ENCODE measurements at places on chromosomes 5 and 9.
A peak's percentile ranks its signal among the peaks of the same experiment; 100 is the strongest.

GRCh38 chr5:77391240-77391765 lies 100.8 kb downstream of the WDR41 start:
- DNase-seq, result no peak

GRCh38 chr5:180119903-180120236 lies 48.3 kb upstream of the RNF130 start:
- no peak for DNase-seq

- DNase-seq, result no peak
Measured at GRCh38 chr9:14079440-14079839, 234.5 kb downstream of the NFIB start.

DNA sequence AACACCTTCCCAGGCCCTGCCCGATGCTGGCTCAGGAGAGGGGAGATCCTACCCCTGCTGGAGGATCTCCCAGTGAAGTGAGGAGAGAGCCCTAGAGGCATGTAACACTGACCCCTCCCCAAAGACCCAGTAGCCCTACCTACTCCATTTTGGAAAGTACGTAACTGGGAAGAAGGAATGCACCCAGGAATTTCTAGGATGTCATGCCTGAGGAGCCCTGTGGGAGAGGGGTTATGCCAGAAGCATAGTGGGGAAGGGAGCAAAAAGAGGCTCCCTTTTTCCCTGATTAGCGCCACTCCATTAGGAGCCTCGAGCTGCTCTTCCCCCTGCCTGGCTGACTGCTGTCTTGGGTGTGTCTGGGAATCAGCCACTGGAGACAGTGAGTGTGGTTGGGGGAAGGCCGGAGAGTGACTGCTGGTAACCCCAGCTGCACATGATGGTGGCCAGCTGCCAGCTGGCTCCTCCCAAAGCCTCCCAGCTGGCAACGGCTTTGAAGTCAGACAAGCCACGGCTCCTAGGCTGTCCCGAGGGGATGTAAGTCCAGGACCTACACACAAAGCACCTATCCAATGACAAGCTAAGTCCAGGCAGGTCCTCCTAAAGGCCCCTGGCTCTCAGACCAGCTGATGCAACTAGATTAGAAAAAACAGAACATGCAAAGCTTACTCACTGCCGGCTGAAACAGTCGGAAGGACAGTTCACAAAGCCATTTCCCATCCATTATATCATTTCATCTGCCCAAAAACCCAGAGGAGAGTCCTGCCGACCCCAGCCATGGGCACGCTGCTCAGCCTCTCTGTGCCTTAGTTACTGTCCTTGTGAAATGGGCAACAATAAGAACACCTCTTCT lies 136.5 kb upstream of the ABCA1 start:
- DNase-seq, result peak; percentile 83

GRCh38 chr9:73215249-73215648 lies 63.6 kb downstream of the ANXA1 start:
- DNase-seq, result no peak

DNA sequence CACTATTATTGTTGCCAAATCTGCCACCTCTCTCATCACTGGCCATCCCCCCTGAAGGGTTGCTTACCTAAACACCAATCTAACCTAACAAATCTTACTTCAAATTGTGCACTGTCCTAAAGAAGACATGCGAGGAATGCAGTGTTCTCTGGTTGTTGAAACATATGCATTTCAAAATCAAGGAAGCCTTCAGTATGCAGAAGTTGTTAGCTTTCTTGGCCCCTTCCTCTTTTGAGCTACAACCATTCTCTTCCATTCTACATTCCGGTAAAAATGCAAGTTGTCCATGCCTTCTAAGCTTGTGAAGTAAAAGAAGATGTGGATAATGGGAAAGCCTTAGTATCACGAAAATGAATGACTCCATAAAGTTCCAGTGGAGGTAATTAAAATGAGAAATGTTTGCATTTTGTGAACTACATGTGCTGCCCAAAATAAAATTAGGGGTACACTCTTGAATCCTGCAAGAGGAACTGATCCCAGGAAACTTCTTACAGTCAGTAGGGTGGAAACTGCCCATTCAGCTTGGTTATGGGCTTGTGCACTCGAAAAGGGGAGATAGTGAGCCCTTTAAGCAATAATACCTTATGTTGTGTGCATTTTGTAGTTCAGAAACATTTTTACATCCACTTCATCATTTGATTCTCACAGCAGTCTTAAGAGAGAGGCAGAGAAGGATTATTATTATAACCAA lies 77.6 kb upstream of the ADRB2 start:
- DNase-seq, result peak; percentile 14

- no peak for DNase-seq
Measured at GRCh38 chr9:11722957-11723356, 970.2 kb upstream of the TYRP1 start.

DNA sequence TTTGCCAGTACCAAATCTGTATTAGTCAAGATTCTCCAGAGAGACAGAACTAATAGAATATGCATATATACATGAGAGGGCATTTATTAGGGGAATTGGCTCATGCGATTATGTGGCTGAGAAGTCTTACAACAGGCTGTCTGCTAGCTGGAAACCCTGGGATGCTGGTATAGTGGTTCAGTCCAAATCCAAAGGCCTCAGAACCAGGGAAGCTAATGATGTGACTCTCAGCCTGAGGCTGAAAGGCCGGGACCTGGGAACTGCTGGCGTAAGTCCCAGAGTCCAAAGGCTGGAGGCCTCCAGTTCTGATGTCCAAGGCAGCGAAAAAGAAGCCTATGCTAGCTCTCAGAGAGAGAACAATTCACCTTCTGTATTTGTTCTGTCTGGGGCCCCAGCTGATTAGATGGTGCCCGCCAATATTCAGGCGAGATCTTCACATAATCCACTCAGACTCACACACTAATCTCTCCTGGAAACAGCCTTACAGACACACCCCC lies 84.1 kb downstream of the KIAA1958 start:
- DNase-seq, result peak; percentile 81

DNA sequence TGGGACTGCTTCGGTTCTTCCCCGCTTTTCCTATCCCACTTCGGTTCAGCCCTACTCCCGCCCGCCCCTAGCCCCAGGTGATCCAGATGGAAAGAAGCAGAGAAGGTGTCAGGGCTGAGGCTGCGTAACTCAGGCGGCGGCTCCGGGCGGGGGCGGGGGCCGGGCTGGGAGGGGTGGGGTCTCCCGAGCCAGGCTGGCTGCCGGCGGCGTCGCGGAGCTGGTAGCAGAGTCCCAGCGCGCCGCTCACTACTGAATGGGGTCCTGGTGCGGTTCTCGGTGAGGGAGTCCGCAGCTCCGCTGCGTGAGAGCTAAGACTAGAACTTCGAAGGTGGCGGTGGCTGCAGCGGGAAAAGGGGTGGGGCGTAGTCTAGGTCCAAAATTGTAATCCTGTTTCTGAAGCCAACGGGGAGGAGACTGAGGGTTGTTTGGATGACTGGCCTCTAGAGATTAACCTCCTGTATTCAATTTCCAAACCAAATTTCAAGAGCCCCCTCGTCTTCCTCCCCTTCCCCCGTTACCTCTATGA lies 1.4 kb downstream of the PRR16 start:
- DNase-seq, result no peak

DNA sequence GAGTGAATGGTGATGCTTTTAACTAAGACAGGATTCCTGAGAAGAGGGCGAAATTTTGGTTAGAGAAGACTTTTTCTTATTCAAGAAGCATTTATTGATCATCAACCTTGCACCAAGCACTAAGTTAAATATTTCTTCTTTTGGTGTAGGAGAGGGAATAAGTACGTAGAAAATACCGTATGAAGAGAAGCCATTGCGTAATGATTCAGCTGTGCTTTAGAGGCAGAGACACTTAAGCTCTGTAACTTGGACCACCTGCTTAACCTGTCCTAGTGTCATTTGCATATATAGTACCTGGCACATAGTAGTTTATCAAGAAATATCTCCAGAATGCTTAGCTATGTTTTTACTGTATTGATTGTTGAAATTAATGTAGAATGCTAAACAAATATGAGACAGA lies 430.9 kb upstream of the ZNF608 start:
- no peak for DNase-seq

GRCh38 chr5:132422720-132423437 lies 53.4 kb downstream of the SLC22A5 start:
- DNase-seq, result no peak

DNA sequence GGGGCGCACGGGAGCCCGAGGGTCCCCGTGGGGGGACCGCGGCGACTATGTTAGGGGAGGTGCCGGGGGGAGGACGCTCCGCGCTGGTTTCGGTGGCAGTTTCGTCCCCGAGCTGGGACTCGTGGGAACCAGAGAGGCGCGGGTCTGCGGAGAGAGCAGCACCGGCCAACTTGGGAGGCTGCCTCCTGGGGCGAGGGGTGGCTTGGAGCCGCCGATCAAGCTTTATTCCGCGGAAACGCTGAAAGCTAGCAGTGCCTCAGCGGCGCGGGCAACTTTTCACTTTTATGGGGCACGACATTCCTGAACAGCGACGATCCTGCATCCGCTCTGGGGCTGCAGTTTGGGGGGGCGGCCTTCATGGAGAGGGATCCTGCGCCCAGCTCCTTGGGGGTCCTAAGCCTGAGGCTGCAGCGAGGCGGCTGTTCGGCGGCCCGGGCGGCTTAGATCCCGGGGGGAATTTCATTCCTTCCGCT lies 369 bp downstream of the OCLN start:
- no peak for DNase-seq

DNA sequence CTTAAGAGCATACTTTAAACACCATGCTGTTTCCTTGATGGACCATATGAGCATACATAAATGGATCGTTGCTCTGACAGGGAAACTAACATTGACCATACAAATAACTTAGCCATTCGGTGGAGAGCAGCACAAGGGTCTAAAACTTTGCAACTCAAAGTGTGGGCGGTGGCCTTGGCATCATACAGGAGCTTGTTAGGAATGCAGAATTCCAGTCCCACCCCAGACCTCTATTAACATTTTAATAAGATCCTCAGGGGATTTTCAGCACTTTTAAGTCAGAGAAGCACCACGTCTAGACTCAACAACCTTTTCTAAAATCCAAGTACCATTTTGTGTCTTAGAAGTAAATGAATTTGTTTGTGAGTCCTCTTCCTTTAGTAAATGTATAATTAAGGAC lies 260.9 kb downstream of the EBF1 start:
- no peak for DNase-seq

GRCh38 chr9:4762108-4762885 lies 21.3 kb upstream of the AK3 start:
- peak; percentile 75 for DNase-seq

- no peak for DNase-seq
Measured at GRCh38 chr9:99416007-99416406, 193.9 kb downstream of the SEC61B start.

DNA sequence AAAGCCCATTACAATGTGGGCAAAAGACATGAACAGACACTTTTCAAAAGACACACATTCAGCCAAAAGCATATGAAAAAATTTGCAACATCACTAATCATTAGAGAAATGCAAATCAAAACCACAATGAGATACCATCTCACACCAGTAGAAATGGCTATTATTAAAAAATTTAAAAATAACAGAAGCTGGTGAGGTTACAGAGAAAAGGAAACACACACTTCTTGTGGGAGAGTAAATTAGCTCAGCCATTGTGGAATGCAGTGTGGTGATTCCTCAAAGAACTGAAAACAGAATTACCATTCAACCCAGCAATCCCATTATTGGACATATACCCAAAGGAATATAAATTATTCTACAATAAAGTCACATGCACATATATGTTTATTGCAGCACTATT lies 585.2 kb upstream of the TUSC1 start:
- DNase-seq, result no peak

DNA sequence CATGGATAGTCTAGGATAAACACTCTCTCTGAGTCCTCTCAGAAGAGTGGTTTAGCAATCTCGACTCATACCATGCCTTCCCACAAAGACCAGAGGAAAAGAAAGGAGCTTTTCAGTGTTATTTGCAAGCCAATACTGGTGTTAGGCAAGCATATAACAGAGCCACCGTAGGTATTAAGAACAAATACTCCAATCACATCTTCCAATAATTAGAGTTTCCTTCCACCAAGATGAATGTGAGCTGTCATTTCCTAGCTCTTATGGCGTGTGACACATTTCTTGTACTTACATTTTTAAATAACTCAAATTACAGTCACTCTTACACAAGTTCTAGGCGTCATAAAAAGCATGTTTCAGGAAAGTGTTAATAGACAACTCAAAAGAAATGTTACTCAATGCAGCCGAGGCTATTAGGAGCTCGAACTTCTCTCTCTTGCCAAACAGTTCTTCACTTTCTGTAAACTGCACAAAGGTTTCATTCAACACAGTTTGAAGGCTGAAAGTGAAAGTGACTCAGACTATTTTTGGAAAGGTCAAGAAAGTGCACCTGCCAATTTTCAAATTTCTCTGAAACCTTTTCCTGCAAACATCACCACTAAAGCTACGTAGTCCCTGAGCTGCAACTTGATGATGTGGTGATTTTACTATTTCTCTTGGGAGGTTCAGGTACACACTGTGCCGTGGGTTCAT lies 153.8 kb downstream of the AUH start:
- DNase-seq, result peak; percentile 36

DNA sequence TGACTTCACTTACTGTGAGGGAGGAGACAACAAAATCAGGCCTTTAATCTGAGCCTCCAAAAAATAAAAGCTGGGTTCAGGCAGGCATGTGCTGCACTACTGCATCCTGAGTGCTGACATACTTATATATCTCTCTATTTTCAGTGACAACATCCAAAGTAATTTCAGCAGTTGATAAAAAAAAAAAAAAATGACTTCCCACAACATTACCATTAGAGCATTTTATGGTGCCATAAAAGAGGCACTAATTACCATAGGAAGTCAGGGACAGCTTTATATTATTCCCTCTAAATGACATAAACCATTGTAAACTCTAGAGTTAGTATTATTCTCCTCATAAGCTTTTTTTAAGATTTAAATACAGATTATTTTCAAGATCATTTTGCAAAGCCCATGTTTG lies 346.1 kb downstream of the SLCO4C1 start:
- no peak for DNase-seq

DNA sequence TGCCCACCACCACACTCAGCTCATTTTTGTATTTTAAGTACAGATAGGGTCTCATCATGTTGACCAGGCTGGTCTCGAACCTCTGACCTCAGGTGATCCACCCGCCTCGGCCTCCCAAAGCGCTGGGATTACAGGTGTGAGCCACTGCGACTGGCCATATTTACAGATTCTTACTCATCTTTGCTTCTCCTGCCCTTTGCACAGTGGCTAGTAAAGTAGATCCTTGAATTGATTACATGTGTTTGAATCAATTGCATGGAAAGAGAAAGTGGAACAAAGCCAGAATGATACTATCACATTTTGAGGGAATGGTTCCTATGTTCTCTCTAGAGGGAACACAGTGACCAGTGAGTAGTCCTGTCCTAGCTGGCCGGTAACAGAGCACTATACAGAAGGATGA lies 15.4 kb downstream of the KLF4 start:
- DNase-seq, result no peak

- no peak for DNase-seq
Measured at GRCh38 chr9:81374459-81375186, 314.7 kb downstream of the TLE1 start.

DNA sequence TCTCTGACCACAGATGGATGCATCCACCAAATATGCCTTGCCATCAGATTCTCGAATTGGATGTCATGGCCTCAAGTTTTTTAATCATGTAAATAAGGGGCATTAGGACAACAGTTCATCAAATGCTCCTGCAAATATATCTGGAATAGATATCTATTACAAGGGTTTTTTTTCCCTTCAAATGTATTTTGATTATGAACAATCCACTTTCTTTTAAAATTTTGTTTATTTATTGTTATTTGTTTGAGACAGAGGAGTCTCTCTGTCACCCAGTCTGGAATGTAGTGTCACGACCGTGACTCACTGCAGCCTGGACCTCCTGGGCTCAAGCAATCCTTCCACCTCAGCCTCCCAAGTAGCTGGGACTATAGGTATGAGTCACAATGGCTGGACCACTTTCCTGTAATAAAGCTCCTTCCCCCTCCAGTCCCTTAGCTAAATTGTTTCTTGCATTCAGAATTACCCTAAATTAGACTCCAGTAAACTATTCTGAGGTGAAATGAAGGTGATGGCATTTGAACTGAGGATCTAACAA lies 1412.1 kb downstream of the EFNA5 start:
- DNase-seq, result no peak

Data from midbrain (tissue), 1 donor.